Activated naive CD4-positive, alpha-beta T cell treated with anti-CD3 and anti-CD28 coated beads for 36 hours (primary cell): ENCODE measurements at places on chromosomes 1 and 21. TPM values are rescaled to one million over a fixed set of nuclear protein-coding genes. Genes with fewer than 3 reads are reported as not detected.

The REG4 gene
- total RNA-seq: 1.0 TPM

The COL6A2 gene
- 8.4 TPM for total RNA-seq

The MCM3AP gene
- 86.7 TPM for total RNA-seq

The GJA8 gene
- not detected for total RNA-seq

The BROX gene
- total RNA-seq: 37.2 TPM

The CYYR1 gene
- not detected for total RNA-seq

DNA sequence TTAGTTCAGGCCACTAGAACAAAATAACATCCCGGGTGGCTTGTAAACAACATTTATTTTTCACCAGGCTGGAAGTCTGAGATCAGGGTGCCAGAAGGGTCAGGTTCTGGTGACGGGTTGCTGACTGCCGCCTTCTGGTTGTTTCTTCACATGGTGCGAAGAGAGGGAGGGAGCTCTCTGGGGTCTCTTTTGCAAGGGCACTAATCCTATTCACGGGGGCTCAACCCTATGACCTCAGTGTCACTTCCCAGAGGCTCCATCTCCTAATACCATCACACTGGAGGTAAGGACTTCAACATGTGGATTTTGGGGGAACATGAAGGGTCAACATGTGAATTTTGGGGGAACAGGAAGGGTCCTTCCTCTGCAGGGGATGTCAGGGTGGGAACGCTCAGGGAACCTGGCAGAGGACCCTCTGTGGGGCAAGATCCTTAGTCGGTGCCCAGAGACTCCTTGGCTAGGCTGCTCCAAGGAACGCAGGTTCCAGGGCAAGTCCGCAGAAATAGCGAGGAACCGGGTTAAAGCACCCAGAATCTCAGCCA is 8.7 kb upstream of the C2CD2 start:
- no peak for DNase-seq

DNA sequence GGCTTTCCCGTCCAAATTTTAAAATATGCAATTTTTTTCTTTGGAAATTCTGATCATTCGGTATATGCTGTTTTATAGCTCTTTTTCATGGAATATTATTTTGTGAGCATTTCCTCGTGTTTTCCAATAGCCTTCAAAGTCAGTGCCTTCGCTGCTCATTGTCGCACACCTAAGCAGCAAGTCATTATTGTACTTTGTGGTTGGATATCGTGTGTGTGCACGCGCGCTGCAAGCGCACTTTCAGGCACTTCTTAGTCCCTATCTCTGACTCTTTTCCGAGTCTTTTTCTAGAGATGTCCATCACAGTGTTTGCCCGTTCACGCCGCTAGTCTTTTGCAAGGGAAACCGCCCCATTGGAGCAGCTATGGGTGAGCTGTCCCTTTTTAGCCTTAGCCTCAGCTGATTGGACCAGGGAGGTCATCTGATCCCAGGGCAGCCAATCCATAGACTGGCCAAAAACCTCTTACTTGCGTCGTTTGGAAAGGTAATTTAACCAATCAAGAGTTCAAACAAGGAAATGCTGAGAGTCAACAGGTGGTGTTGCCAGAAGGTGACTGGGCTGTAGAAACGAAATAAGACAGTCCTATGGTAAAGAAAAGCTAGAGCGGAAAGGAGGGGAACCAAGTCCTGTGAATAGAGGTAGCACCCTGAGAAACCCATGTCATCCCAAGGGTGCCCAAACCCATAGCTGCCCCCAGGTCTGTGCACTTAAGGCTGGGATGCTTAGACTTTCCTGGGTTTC is 710 bp upstream of the HYI start:
- peak; percentile 77 for DNase-seq

DNA sequence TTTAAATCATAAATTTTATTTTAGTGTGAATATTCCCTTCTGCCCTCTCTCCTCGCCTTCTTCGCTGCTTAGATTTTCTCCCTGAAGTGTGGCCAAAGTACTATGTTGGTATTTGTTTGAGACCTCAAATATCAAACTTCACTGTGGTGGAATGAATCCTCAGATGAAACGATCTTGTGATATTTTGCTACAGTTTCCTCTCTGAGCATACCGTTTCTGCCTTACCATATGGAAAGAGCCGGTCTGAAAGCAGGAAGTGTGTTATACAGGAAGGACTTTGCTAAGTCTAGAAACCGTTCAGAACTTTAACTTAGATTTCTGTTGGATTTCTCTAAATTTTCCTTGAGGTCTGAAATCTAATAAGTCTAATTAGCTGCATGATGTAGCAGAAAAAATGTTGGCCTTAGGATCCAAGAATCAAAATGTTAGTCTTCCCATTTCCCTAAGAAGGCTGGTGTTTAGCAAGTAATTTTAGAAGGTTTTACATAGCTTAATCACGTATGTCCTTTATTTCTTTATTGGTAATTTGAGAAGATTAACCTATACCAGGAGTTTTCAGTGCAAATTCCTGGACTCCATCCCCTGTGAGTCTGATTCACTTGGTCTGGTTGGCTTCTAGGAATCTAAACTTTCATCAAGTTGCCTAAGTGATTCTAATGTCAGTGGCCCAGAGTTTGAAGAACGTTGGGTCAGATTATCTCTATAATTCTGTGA is 30.7 kb downstream of the SDCCAG8 start:
- DNase-seq: no peak

GRCh38 chr21:37118187-37118826 is 45.3 kb downstream of the TTC3 start:
- no peak for DNase-seq

DNA sequence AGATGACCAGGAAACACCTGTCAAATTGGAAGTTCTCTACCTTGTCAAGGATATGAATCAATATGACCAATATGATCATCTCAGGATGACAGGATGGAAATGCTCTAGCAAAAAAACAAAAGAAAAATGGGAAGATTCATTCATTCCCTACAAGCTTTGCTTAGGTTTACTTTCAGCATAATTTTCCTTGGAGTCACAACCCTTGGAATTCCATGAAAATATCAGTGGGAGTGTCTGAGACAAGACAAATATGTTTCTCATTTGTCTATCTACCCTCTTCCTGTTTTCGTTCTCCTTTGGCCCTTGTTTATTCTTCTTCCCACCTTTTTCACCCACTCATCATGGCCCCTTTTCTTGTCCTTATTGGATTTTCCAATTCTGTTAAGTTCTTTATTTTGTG is 50.6 kb downstream of the COLGALT2 start:
- DNase-seq: no peak

DNA sequence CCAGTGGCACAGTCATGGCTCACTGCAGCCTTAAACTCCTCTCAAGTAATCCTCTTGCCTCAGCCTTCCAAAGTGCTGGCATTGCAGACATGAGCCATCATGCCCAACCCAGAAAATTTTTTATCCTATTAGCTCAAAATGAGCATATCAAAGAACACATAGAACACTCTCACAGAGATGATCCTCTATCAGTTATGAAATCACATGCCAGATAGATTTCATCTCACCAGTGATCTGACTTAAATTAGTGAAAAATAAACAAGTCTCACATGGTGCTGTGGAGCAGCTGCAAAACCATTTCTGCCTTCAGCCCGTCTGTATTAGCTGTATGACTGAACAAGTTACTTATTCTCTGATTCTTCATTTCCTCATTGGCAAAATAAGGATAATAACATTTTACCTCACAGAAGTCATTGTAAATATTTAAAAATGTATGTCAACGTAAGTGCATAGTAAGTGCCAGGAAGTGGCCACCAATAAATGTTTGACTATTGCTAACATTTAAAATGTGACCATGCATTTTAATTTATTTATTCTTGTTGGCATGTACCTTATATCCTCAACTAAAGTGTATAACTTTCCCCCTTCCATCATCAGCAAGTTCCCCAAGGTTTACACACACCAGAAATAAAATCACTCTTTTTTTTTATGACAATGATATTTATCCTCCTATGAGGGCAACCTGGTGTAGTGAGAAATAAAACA is 29.0 kb upstream of the SLC19A2 start:
- DNase-seq: no peak

GRCh38 chr1:23554127-23554480 is 5.2 kb downstream of the ID3 start:
- DNase-seq: no peak

GRCh38 chr1:4090976-4091660 is 191.0 kb upstream of the C1orf174 start:
- no peak for DNase-seq

GRCh38 chr1:66160719-66161118 is 368.0 kb downstream of the PDE4B start:
- DNase-seq: no peak

DNA sequence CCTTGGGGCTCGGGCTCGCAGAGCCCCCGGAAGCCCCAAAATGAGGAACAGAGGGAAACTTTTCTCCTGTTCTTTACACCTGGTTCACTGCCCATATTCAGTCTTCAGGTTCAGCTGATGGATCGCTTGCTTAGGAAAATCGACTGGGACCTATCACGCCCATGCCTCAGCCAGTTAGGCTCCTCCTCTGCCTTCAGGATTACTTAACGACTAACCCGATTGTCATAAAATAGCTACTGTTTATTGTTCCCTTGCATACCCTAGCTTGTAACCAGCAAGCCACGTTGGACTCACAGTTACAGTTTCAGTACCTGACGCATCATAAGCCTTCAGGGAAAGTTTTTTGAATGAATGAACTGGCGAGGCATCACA is 692 bp downstream of the TARDBP start:
- DNase-seq: no peak

DNA sequence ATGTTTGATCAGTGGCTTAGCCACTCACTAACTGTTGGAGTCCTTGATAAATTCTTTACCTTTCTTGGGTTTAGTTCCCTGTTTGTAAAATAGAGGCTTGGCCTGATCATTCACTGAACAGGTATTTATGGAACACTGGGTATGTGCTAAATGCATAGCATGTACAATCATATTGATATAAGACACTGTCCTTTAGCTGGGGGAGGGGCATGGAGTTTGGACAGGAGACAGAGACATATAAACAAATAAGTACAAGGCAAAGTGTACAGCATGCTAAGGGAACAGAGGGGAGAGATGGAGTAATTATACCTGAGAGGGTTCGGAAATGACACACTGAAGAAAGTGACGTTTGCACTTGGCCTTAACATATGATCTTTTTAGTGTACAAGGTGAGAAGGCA is 124.3 kb upstream of the CACNA1E start:
- no peak for DNase-seq

GRCh38 chr1:235093013-235093695 is 35.5 kb downstream of the TOMM20 start:
- no peak for DNase-seq

DNA sequence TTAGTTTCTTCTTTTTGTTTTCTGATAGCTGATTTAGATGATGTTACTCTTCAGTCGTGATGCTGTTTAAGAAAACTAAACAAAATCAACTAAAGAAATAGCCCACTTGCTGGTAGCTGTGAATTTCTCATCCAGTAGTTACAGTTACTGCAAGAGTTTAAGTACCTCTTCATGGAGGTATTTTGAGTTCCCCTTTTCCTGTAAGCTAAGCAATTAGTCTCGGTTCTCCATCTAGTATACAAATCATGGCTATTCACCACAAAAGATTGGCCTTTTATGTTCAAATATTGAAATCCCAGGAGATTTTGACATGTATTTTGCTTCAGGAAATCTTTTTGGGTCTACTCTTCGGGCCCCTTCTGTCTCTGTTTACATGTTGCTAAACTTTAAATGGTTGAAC is 31.1 kb downstream of the HUNK start:
- DNase-seq: no peak

DNA sequence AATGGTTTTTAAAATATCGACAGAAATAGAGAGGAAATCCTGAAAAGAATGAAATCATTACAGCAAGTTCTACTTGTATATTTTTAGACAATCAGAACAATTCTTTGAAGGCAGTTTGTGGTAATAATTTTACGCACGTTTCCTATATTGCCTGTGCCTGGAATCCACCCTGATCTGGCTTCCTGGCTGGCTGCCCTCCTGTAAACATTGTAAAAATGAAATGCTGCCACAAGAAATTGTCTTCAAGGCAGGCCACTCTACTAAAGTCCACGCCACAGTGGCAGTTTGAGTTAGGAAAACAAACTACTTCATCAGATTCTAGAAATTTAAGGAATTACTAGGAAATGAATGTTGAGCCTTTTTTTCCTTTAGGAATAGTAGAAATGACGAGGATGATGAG is 454.5 kb upstream of the NR5A2 start:
- no peak for DNase-seq

DNA sequence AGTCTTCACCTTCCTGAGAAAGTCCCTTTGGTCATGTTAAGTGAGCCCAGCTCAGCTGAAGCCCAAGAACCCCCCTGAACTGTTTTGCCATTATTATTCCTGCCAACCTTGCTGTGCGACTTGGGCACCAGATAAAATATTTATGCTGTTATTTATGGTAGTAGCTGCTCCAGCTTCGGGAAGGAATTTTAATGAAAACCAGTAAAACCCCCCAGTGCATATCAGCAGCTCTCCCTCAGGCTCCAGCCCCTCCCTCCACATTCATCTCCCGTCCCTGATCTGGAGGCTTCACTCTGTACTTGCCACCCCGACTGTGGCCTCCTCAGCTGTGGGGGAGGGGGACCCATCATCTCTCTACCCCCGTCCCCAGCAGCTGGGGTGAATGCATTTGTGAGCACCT is 12.7 kb downstream of the TTC22 start:
- DNase-seq: no peak

GRCh38 chr1:160800142-160800541 is 4.2 kb downstream of the LY9 start:
- DNase-seq: no peak

- DNase-seq: no peak
Measured at GRCh38 chr1:4802024-4802423, 147.6 kb downstream of the AJAP1 start.

DNA sequence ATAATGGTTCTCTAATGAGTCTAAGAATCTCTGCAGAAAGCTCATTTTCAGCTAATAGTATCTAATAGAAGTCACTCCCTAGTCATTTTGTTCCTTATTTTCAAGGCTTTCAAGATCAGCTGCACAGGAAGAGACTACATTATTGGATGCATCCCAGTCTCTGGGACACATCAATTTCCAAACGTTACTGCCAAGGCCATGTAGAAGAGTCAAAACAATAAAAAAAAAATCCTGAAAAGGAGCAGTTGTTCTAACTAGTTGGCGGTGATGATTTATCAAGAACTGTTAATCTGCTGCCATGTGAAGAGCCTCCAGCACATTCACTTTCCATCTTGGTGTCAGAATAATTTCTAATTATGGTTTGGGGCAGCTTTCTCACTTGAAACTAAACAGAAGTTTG is 5.7 kb downstream of the DDAH1 start:
- DNase-seq: no peak

DNA sequence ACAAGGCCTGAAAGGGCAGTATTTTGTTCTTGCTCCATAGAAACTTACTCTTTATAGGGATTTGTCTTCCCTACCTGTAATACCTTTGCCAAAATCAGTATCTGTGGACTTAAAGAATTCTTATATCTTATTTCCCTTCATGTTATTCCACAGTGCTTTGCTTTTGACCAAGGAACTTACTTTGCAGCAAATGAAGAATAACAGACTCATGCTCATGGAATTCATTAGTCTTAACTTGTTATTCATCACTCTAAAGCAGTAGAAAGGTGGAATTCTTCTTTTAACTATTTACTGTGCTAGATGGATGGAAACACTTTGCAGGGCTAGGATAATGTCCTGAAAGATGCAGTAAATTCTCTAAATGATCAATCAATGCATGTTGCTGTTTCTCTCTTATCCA is 45.9 kb downstream of the DUSP10 start:
- DNase-seq: no peak
